Temporal lobe (tissue), 4 donors: ENCODE measurements at places on chromosomes 4 and X. TPM values are rescaled to one million over a fixed set of nuclear protein-coding genes. Genes with fewer than 3 reads are reported as not detected.

Gene PABPC1L2A
- total RNA-seq = 1.7 TPM

Gene TCEAL9
- total RNA-seq = 30.7 TPM

Gene EGF
- total RNA-seq = under 0.01 TPM

Gene CTAG2
- not detected for total RNA-seq

Gene SLC9A6
- total RNA-seq = 99.6 TPM

Gene TMEM47
- 41.8 TPM for total RNA-seq

Gene ZNF518B
- 60.5 TPM for total RNA-seq
